Vagina (tissue), 2 donors: ENCODE measurements at places on chromosomes 4 and X.

DNA sequence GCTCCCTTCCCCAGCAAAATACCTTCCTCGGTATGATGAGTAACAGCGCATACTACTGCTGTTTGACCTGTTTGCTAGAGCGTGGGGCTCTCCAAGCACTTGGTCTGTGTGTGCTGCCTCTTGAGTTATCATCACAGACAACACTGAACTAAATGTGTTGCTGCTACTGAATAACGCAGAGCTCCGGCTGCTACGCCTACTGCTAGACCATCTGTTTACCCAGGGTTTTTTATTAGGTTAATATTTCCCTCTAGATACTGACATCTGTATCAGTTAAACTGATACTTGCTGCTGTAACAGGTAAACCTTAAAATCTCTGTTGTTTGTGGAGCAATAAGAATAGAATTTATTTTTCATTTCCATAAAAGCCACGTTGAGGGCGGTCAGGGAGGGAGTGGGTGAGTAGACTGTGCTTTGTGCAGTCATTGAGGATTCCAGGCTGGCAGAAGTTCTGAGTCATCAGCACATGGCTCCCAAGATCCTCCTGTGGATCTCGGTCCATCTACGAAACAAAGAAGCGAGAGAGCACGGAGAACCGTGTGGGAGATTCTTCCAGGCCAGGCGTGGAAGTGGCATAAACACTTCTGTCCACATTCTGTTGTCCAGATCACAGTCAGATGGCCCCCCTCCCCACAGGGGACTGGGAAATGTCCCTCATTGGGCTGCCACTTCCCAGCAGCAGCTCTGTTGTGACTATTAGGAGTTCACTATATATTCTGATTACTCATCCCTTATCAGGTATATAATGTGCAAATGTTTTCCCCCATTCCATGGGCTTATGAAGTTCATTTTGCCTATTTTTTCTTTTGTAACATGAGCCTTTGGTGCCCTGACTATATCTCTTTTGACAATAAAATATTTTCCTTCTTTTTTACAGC, 14.1 kb downstream of the GRK4 start:
- DNase-seq = no peak

- no peak for DNase-seq
Measured at GRCh38 chr4:182105416-182105815, 137.8 kb upstream of the TENM3 start.

GRCh38 chr4:65515646-65516045, 154.6 kb downstream of the EPHA5 start:
- DNase-seq = no peak

GRCh38 chr4:4791299-4792111, 68.0 kb upstream of the MSX1 start:
- no peak for DNase-seq

DNA sequence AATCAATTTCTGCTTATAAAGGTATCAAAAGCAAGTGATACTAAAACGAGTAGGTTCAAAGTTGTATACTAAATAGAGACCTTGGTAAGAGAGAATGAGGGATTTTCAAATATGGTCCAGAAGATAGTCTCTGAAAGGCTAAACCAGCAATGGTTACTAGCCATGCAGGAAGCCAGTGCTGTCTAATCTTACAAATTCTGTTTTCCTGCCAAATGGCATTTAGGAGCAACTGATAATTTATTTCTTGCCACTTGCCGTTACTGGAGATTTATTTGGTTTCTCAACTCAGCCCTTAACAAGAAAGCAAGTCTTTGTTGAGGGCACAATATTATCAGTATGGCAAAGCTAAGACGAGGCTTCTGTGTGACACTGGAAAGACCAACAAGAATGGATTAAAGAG, 47.2 kb downstream of the MAP7D3 start:
- no peak for DNase-seq

DNA sequence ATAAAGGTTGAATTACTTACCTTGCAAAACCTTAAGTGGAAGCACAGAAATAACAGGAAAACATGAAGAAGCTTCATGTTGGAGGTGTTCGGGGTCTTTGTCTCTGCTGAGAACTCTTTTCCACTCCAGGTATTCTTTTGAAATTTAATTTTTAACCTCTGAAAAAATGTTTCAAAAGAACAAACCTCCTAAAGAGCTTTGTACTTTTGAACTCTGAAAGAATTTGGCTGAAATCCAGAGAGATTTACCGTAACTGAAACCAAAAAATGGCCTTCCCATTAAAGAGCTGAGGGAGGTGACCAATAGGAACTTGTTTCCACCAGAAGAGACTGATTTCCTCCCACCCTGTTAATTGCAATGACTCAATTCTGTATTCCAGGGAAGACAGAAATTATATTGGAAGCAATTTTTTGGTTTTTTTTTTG, at the start of gene CFI:
TSS of gene CFI (minus strand) at position 105 of the 425 bp plus-strand sequence. CDS start at position 77, 28 bp downstream.
- DNase-seq = no peak

DNA sequence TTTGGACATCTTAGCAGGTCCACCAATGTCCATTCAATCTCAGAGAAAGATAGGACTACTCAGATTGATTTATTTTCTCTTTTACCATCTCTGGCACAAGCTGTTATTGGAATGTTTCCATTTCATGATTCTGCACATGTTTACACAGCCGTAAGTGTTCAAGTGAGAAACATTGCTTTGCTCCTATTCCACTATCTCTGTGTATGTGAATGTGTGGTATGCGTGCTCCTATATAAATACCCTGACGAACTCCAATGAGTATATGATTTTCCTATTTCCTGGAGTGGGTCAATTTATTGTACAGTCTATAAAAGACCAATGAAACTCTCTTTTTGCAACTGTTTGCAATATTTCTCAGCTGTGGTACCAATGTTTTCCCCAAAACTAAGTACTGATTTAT, 221.0 kb upstream of the GALNT7 start:
- DNase-seq = no peak

GRCh38 chr4:24054910-24055309, 165.1 kb upstream of the PPARGC1A start:
- DNase-seq = no peak

GRCh38 chr4:80072228-80072743, 743 bp downstream of the ANTXR2 start:
- no peak for DNase-seq

- DNase-seq = no peak
Measured at GRCh38 chr4:23091711-23092110, 399.0 kb downstream of the GBA3 start.

GRCh38 chr4:184385705-184386141, 88.6 kb downstream of the IRF2 start:
- DNase-seq = no peak

GRCh38 chr4:1727117-1728031, 6.1 kb downstream of the TACC3 start:
- DNase-seq = no peak

DNA sequence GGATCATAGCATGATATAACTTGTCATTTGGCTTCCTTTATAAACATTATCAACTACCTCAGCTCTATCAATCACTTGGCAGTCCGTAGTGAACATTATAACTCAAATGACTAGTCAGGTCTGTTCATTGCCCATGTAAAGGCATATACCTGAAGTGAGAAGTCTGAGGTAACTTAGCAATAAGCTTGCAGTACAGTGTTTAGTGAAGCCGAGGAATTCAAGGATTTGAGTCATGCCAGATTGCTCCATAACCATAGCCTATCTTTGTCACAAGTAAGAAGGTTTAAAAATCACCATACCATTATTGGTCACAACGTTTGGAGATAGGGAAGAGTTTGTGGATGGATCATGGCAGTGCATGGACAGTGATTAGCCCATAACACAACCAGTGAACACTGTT, 41.6 kb downstream of the AR start:
- DNase-seq = no peak

GRCh38 chr4:7356667-7357310, 77.9 kb downstream of the PSAPL1 start:
- DNase-seq = no peak

DNA sequence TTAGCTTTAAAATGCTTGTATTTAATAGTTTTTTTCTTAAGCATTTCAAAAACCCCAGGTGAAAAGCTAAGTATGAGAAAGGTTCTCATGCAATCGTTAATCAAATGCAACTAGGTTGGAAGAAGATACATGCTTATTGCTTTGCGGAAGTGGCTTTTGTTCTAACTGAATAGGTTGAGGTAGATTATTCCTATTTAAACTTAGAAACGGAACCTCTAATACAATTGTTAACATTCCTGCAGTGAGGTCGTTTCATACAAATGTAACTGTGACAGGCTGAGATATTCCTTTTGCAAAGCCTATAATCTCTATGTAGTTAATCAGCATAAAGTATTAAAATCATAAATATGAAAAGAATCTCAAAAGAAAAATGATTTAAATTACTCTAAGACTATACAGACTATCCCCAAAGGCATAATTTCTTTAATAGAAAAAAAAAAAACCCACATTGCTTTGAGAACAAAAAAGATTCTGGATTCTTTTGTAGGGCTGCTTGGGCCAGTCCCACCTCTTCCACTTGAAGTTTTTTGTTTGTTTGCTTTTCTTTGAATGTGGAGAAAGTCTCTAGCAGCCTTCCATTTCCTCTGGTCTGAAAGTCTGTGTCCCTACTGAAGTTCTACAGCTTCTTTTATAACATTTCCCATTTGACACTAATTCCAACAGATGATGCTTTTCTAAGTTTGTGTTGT, 25.6 kb upstream of the SORBS2 start:
- no peak for DNase-seq

- no peak for DNase-seq
Measured at GRCh38 chrX:116031331-116031730, 139.2 kb upstream of the AGTR2 start.

DNA sequence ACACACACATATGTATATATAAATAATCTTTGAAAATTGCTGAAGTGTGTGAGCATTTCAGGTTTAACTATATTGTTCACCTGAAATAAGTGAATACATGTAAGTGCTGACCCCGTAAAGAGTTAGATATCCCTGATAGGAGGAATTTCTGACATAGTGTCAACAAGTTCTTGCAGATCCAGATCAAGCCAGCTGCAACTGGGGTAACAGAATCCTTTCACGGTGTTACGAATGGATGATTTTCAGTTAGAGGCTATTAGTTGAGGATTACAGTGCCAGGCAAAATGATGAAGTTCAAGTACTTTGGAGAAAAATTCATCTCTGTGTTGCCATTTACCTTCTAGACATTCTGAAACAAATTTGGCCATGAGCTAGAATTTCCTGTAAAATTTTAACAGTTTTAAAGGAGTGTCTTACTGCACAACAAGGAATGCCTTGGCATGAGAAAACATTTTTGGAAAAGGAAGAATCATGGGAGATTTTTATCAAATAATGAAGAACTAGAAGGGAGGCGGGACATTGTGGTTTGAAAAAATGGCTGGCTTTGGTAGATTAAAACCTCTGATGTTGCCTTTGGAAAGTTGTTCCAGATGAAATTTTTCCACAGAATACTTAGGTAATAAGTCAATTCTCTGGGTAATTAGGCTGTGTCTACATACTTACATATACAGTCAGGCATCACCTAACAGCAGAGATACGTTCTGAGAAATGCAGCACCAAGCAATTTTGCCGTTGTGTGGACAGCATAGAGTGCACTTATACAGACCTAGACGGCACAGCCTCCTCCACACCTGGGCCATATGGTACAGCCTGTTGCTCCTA, 84.4 kb upstream of the FAT1 start:
- no peak for DNase-seq

DNA sequence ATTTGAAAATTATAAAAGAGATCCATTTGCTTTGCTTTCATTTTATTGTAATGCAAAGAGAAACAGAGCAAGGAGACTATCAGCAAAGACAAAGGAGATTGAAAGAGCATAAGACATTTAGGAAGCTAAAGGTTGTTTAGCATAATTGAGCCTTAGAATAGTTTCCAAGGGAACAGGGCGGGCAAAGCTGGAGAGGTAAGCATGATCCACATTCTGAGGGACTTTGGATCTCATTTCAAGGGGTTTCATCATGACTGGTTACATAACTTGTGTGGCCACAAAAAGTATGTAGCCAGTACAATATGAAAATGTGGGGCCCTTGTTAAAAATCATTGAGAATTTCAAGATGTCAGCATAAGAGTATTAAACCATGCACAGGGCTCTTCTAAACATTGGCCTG, 406.5 kb downstream of the RPA4 start:
- DNase-seq = no peak

- DNase-seq = no peak
Measured at GRCh38 chr4:143345356-143345755, 8.7 kb downstream of the GAB1 start.

GRCh38 chr4:100168521-100168920, 21.7 kb downstream of the DDIT4L start:
- DNase-seq = no peak

- no peak for DNase-seq
Measured at GRCh38 chrX:44529310-44529709, 13.3 kb downstream of the FUNDC1 start.
